ENCODE measurements at places on chromosomes 5 and 9. TPM values are rescaled to one million over a fixed set of nuclear protein-coding genes. Genes with fewer than 3 reads are reported as not detected.

The SPINK13 gene
- 0.58 TPM for polyA plus RNA-seq

The CDX1 gene
- polyA plus RNA-seq = 0.47 TPM

DNA sequence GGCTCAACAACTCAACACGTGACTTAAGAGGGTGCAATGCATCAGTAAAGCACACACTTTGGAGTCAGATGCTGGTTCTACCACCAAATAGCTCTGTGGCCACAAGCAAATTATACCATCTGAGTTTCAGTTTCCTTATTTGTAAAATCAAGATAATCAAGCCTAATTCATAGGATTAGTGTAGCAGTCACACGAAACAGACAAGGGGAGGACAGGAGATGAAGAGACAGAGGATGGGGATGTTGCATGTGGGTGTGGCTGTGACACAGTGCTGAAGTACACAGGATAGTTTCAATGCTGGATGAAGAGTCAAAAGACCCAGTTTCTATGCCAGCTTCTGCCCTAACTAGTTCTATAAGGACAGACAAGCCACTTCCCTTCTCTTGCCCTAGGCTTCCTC, 60.2 kb downstream of the SPOCK1 start:
- DNase-seq = no peak

GRCh38 chr9:89750117-89750791, 145.4 kb downstream of the GADD45G start:
- DNase-seq = peak; percentile 47

The CDH9 gene
- 10.2 TPM for polyA plus RNA-seq

GRCh38 chr5:10310066-10310779, 2.5 kb upstream of the CMBL start:
- DNase-seq = no peak

DNA sequence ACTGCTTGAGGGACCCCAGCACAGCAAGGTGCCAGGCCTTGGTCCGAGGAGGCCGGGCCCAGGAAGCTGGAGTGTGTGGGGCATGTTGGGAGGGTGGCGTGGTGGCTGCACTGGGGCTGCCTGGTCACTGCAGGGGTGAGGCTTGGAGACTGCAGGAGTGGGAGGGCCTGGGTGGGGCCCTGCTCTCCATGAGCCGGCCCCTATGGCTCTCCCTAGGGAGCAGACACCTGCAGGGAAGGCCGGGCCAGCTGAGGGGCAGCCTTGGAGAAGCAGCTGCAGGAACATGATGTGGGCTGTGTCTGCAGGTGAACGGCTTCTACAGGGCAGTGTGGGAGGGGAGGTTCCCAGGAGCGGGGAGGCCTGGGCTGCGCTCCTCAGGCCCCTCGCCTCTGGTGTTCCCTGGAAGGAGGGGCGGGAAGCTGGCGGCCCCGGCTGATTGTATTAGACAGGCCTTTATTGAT, 41.7 kb upstream of the TMEM250 start:
- DNase-seq = no peak

Measured in left renal cortex interstitium (tissue), 4 donors.